ENCODE measurements at places on chromosomes 3 and 15.

DNA sequence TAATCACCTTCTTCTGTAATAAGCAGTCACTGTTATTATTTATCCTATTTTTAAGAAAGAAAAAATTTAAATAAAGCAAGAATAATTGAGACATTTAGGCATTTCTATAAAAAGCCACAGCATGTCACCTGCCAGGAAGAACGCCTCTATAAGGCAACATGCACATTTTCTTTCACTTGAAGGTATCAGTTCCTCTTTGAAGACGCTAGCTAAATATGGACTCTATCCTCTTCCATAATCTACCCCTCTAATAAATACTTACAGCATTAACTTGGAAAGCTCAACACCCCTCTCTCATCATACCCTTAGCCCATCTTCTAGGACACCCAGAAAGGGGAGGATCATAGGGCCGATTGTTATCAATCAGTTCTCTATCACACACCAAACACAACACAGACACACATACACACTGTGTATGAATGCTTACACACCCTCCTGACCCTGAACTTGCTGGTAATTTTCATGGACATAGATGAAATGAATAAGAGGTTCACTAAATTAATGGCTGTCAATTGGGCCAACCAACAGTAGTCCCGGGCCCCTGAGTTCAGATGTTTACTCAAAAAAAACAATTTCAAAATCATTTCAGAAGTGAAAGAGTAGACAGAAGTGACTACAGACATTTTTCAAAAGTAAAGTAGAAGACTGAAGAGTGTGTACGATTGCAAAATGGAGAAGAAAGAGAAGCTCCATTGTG, 102.5 kb downstream of the ZMAT3 start:
- DNase-seq = no peak

GRCh38 chr3:71442652-71443042, 140.9 kb downstream of the FOXP1 start:
- no peak for DNase-seq

DNA sequence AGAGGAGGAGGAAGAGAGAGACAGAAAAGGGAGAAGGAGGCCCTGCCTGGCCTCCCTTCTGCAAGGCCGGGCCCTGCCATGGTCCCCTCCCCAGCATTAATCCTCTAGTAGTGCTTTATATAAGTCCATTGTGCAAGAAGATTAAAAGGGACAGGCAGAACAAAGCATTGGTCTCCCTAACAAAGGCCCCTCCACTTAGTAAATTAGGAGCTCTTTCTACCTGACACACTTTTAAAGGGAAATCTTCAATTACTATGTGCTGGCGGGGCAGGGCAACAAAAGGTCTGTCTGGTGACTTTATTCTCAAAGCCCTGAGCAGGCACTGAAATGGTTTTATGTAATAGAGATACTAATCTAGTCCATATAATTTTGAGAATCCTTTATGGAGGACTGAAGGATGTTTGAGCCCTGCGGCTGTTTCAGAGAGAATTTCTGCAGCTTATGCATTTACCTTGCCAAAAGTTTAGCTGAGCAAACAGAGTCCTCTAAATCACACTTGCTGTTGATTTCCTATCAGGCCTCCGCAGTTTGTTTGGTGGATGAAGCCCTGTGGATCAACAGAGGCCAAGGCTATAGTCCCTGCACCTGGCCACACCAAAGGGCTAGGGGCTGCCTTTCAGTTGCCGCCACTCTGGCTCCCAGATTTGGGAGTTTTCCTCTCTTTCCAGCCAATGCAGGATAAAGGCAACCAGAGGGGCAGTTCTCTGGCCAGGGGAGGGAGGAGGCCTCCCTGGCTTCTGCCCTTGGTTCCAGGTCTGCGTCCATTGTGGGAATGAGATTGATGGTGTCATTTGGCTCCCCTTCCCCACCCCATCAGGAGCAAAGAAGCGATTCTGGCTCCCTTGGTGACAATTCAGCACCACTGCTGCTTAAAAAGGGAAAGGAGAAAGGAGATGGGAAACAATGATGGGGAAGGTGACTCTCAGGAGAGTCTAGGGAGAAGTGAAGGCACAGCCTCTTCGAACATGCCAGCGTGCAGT, 148.0 kb downstream of the MEGF11 start:
- no peak for DNase-seq

- no peak for DNase-seq
Measured at GRCh38 chr3:32340611-32341365, 50.9 kb upstream of the CMTM7 start.

DNA sequence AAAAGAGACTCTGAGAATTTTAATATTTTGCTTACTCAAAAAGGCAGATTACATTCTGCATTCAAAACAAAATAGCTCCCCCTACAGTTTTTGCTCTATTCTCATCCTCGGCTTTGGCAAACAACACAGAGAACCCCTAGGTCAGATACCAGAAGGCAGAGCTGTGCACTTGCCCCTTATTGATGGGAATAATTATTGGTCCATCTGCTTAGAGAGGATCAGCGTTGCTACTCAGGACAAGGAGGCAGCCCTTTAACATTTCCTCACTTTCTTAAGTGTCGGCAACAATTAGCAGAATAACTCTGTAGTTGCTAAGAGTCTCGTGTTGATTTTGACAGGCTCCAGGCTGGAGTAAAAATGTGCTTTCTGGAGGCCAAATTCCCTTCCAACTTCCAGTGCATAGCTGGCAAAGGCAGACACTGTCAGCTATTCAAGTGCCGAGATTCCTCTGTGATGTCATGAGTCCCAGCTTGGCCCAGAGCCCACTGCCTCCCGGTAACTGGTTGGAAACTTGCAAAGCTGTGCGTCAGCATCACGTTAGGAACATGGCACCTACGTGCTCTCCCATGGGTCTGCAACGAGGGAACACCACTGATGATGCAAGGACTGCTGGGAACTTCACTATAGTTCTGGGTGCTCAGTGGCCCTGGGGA, 482.7 kb upstream of the ADAMTS9 start:
- no peak for DNase-seq

DNA sequence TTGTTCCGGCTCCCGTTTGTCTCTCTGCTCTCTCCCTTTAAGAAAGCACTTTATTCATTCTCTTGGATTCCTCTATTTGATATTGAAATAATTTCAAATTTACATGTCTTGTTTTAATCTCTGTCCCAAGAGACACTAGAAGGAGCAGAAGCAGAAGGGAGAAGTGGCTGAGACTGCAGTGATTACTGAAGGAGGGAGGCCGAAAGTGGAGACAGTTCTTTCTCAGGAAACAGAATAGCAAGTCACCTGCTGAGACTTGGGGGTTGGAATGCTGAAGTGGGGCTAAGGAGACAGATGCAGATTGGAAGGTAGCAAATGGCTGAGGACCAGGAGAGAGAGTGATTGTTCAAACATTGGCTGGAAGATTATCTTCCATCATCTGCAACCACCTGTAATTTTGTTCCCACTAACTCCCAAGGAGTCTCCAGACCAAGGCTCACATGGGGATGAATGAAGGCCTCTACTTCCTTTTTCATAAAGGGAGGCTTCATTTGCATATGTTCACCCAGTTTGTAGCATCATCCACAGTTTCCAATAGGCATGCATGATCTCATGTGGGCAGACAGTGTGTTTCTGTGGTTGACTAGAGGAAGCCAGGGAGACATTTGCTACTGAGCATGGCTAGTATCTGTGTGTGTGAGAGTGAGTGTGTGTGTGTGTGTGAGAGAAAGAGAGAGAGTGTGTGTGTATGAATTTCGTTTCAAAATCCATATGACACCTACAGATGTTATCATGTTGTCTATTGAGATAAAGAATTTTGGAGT, 24.0 kb downstream of the LTF start:
- no peak for DNase-seq

DNA sequence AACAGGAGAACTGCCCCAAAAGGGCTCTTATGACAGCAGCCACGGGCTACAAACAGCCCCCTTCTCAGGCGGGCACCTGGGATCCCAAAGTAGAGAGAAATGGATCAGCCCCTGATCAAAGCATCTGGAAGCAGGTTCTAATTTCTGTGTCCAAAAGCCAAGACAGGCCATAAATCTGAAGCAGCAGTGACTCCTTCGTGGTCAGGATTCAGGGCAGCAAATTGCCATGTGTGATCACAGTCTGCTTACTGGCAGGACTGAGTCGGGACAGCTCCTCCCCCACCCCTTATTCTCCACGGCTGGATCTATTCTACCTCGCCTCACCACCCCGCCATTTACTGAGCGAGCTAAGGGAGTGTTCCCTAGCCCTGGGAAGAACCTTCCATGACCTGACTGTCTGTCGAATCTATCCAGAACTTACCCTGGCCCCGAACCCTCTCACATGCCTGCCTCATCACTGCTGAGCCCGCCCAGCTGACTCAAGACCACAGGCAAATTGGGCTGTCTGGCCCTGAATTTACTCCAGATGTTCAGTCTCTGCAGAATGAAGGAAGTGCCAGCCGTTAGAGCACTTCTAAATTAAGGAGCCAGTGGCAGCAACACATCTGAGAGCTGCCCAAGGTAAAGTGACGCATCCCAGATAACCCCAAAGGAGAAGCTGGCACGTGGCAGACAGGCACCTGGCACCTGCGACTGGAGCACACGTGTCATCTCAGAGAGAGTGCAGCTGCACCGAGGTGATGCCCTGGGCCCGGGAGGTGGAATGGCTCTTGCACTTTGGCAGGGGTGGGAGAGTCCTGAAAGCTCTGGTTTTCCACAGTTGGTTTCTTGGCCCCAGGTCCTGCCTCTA, 1.3 kb downstream of the LRRC15 start:
- DNase-seq = no peak

DNA sequence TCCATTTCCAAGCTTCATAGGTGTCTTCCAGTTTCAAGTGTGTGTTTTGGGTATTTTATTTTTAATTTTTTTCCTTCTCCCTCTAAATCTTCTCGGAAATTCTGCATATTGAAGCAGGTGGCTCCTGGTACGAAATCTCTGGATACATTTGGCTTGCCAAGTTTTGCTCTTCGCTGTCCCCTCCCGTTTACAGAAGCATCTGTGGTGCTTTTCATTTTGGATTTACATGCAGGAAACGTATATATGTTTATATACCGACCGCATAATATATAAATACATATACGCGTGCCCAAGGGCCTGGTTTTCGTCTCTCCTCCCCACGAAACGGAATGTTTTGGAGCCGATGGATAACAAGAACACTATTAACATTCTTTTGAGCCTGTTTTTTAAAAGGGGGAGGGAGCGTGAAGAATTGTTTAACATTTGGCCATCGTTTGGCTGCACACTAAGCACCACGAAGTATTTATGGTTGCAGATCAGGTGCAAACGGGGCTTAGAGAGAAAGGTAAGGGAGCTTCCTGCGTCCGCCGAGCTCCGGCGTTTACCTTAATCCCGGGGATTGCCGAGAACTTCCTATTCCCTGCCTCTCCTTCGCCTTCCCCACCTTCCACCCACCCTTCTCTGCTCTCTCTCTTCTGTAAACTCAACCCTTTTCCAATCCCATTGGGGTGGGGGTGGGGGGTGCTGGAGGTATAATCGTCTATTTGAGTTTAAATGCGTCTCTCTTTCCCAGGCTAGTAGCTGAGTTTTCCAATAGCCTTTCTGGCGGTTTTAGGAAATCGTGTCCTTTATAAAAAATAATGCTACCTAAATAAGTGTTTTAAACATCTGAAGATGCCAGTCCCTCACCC, 1.1 kb upstream of the NLGN1 start:
- no peak for DNase-seq

DNA sequence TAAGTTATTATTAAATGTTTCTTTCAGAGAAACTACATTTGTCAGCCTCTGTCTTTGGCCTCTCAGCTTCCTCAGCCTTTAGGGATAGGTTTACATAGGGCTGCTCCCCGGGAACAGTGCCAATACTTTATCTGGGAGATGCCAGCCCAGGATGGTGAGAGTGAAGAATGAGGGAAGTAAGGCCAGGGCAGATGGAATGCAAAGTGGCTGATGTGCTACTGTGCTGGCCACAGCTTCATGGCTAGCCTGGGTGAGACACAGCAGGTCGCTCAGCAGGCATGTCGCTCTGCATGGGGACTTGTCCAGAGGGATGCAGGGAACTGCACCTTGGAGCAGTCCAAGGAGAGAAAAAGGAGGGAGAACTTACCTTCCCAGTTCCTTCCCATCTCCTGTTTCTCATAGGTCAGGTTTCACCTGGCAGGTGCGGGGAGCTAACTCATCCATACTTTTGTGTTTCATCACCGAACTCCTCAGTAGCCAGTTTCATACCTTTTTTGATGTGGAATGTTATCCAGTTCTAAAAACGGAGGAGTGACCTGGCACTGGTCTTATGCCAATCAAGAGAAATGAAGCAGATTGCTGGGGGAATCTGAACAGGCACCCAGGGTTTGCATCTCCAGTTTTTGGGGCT, 30.9 kb upstream of the C15orf39 start:
- no peak for DNase-seq

DNA sequence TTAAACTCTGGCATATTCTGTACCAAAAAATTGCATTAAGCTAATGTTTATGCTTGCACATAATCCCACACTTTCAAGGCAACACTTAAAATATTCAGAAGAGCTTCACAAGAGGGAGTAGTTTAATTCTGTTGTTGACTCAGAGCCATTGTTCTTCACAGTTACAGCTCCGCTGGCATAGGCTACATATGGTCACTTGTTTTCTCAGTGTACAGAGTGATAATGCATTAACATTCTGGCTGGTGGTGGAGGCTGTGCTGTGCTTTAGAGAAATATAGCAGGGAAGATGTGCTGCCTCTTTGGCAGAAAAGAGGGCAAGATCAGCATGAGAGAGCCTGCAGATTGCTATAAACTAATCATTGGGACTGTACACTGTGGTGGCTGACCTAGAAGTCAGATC, 13.3 kb downstream of the NLGN1 start:
- DNase-seq = no peak

GRCh38 chr15:77630956-77631744, 1.6 kb downstream of the LINGO1 start:
- no peak for DNase-seq
